ENCODE measurements at places on chromosomes 7 and 10. TPM values are rescaled to one million over a fixed set of nuclear protein-coding genes. Genes with fewer than 3 reads are reported as not detected.

ANTXRL gene
- 0.48 TPM for total RNA-seq

SLC18A3 gene
- total RNA-seq: not detected

CC2D2B gene
- total RNA-seq: 0.64 TPM

TMEM184A gene
- not detected for total RNA-seq

CCM2 gene
- total RNA-seq: 122 TPM

RAB19 gene
- 9.5 TPM for total RNA-seq

TAF5 gene
- 10.3 TPM for total RNA-seq

ANLN gene
- total RNA-seq: 67.2 TPM

OR2A42 gene
- not detected for total RNA-seq

AMPH gene
- 0.30 TPM for total RNA-seq

NPS gene
- total RNA-seq: not detected

GPER1 gene
- 0.14 TPM for total RNA-seq

RASA4 gene
- 39.4 TPM for total RNA-seq

RSPH10B gene
- total RNA-seq: 0.34 TPM

ZNF239 gene
- total RNA-seq: 1.9 TPM

ANKRD61 gene
- 0.18 TPM for total RNA-seq

DENND2A gene
- not detected for total RNA-seq

MYL7 gene
- total RNA-seq: not detected

FBXW4 gene
- total RNA-seq: 37.3 TPM

PON1 gene
- not detected for total RNA-seq

CPA2 gene
- total RNA-seq: not detected

RNLS gene
- total RNA-seq: 3.1 TPM

AOC1 gene
- not detected for total RNA-seq

VSTM2A gene
- not detected for total RNA-seq

RBP3 gene
- not detected for total RNA-seq

GPRIN2 gene
- not detected for total RNA-seq

TMEM270 gene
- total RNA-seq: not detected

ANXA8 gene
- total RNA-seq: 5.8 TPM

COL1A2 gene
- total RNA-seq: 0.25 TPM

SPRN gene
- total RNA-seq: not detected

NUTM2E gene
- total RNA-seq: not detected

AKR1C1 gene
- 1.7 TPM for total RNA-seq

SRGN gene
- total RNA-seq: 215 TPM

TMEM273 gene
- total RNA-seq: 41.0 TPM

PAX4 gene
- total RNA-seq: not detected

SLC26A5 gene
- not detected for total RNA-seq

ACTL6B gene
- total RNA-seq: not detected

GDF2 gene
- not detected for total RNA-seq

Measured in T-helper 2 cell treated with Interferon-gamma antibody and Interleukin-4, amounts not matched to agents 100 ng/mL and 5 ng/mL, for 36 hours (primary cell).